ENCODE measurements at places on chromosomes 1 and 21.

- DNase-seq: no peak
Observed at GRCh38 chr1:31843506-31843905, 27.7 kb upstream of the SPOCD1 start.

DNA sequence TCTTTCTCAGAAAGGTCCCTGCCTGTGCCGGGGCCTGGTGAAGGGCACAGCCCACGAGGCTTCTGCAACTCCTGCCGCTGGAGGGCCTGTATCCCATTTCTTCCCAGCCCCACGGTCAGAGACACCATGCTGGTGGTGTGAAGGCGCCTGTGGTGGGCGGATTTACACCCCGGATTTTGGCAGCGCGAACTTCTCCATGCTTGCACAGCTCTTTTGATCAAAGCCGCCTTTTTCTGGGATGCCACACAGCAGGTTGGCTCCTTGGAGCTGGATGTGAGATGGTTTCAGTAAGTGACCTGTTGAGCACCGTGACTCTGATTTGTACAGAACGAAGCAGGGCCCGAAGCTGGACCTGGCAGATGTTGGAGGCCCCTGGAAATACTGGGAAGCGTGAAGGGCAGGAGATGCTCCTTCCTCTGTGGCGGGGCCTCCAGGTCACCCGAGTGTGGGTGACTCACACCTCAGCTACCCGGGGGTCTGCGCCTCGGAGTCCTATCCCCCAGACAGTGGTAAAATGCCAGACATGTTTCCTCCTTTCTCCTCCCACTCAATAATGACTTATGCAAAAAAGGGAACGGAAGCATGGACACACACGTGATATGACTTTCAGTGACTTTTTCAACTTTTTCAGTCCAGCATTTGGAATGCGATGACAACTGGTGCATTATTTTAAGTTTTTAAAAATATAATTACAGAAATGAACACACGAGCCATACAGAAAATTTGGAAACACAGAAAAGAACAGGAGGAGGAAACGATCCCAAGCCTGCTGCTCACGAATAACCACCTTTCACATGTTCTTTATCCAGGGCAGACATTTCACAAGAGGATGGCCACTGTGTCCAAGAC is 9.0 kb downstream of the UMODL1 start:
- no peak for DNase-seq

GRCh38 chr1:183675883-183676585 is 22.9 kb upstream of the APOBEC4 start:
- no peak for DNase-seq

GRCh38 chr21:29753216-29753615 is 186.6 kb downstream of the GRIK1 start:
- no peak for DNase-seq

DNA sequence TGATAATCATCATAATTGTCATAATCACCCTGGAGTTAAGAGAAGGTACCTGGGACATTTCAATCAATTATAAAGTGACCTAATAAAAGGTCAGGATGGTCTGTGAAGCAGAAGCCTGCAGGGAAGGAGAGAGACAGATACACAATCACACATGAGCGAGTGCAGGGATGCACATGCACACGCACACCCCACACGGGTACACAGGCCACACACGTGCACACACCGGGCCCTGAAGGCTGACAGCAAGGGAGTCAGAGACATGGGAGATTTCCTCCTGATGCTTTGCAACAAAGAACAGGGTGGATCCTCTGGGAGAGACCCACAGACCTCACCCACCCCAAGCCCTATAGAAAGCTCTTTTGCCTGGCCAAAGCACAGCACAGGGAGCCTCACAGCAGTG is 82.3 kb upstream of the ZC3H12A start:
- DNase-seq: no peak

DNA sequence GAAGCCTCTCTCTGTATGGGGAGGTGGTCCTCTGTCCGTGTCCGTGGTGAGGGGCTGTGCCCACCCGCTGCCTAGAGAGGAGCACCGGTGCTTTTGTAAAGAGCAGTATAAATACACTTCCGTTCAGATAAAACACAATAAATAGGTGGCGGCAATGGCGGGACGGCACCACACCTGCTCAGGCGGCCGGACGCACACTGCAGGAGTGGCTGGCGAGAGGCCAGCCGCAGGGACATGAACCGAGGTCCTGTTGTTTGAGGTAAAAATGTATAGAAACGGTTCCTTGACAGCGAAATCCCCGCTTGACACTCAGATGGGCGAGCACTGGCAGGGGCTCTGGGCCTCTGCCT is 40.8 kb downstream of the KRTAP10-1 start:
- DNase-seq: no peak

DNA sequence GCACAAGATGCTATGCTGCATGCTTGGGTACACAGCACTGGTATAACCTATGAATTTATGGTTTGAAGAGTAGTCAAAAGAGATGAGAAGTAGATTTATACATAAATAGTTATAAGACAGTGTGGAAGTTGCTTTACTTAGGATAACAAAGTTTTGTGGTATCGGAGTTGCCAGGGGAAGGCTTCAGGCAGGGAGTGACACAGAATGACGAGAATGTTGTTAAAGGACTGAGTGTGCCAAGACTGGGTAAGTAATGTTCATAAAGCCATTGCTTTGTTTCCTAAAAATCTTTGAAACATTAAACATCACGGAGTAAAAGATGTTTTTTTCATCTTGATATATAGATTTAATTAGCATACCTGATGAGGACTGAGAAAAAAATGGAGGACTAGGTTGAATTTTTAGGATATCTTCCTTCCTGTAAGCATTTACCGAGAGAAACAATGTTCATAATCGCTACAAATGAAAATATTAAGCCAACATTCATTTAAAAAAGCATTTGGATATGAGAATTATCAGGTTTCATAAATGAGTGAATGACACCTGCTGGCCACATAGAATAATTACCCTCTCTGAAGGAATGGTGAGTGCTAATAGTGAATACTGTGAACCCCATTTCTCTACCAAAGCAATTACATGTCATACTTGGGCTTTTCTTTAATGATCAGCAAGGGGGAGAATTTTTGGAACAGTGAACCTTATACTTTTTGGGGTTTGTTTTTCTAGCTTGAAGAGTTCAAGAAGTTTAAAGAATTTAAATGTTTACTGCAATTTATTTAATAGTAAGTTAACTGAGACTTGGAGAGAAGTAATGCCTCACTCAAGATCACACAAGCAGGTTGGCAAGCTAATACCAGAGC is 28.4 kb downstream of the EXTL2 start:
- DNase-seq: no peak

DNA sequence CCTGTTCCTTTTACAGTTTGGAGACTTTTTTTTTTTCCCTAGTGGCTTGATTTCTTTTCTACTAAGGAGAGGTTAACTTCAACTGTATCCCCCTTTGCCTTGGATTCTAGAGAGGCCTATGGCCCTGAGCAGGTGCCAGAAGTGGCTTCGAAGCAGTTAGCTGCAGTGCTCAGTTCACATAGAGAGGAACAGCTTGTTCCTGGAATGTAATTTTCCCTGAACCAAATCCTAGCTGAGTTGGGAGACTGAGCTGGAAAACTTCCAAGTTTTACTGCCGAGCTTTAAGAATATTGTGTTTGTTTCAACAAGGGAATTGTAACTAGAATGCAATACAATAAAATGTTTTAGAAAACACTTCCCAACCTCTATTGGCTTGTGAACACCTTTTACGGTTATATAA is 17.5 kb downstream of the RD3 start:
- no peak for DNase-seq

DNA sequence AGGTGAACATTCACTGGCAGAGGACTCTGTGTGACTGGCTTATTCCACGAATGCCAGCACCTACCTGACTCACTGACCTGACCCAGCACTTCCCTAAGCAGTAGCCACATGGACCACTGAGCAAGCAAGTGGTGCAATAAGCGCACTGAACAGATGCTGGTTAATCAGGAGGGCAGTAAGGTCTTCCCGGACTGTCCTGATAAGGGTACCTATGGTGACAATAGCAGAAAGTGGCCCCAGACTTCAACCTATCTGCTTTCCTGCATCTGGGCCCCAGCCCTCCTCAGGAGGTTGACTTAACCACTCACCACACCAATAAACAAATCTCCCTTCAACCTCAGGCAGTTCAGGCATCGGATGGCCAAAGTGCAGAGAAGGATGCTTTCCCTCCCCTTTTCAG is 65.7 kb downstream of the SETD4 start:
- no peak for DNase-seq

DNA sequence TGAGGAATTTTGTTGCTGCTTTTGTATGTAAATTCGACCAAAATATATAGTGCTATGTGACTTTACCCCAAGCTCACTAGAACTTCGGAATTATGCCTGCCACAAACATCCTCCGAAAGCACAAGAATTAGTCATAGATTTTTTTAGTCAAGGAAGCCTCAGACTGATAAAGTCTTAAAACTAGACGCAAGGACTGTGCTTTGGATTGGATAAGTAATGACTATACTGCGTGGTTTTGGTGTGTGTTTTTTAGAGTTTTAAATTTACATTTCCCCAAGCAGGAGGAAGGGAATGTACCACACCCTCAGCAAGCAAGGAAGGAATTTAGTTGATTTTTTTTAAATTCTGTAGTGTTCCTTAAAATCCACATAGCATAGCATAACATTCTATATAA is 10.3 kb downstream of the WLS start:
- no peak for DNase-seq

GRCh38 chr1:193338194-193338593 is 151.8 kb upstream of the B3GALT2 start:
- DNase-seq: no peak

DNA sequence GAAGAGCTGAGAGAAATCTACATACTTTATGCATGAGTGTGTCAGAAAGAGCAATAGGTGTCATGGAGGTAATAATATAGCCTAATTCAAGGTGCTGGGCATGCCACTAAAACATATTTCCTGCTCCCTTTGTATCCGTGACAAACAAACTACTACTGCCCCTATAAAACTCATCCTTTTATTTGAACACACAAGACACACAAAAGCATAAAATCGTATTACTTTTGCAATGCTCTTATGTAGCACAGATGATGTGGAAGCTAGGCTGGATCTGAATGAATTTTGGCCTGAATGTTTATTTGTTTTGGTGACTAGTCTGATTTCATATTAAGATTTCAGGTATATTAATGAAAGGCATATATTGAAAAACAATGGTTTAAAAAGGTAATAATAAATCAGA is 239.3 kb upstream of the NEGR1 start:
- no peak for DNase-seq

DNA sequence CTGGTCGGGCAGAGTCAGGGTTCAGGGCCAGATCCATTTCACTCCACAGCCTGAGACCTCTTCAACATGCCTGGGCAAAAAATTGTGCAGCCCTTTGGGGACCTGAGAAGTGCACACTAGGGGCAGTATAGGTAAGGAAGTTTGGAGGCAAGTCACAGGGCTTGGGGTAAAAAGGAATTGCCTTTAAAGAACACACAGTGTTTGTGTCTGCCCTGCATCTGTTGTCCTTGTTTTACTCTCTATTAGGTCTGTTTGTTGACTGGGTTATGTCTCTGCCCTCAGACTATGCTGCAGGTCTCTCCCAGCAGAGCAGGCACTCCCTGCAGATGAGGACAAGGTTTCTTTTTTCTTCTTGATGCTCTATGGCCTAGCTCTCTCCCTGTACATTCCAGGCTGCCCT is 22.0 kb downstream of the LDLRAD2 start:
- DNase-seq: no peak

- DNase-seq: no peak
Observed at GRCh38 chr1:234921266-234922062, 207.2 kb downstream of the TOMM20 start.

DNA sequence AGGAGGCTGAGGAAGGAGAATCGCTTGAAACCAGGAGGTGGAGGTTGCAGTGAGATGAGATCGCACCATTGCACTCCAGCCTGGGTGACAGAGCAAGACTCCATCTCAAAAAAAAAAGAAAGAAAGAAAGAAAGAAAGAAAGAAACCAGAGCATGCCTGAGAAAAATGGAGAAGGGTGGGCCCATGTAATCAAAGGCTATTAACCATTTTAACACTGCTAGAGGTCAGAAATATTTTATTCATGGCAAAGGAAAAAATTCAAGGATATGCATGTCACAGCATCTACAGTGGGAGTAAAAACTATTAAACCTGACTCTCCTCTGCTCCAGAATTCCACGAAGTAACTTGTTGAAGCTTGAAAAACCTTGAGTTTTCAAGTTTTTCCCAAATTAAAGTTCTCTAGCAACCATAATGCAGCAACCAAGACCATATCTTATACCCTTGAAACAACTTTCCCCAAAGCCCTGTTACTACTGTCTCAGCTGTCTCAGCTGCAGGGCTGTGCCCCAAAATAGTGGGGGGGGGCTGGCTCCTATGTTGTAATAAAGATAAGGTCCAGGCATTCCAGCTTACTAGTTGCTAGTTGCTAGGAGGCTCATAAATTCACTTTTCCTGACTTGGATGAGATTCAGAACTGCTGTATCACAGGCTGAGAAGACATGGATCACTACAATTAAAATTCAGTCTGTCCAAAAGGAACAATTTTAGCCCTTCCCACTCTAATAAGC is 112.9 kb upstream of the SOD1 start:
- no peak for DNase-seq

GRCh38 chr1:229848752-229849677 is 218.0 kb upstream of the GALNT2 start:
- no peak for DNase-seq

GRCh38 chr1:63320022-63320721 is 2.2 kb upstream of the FOXD3 start:
- no peak for DNase-seq

DNA sequence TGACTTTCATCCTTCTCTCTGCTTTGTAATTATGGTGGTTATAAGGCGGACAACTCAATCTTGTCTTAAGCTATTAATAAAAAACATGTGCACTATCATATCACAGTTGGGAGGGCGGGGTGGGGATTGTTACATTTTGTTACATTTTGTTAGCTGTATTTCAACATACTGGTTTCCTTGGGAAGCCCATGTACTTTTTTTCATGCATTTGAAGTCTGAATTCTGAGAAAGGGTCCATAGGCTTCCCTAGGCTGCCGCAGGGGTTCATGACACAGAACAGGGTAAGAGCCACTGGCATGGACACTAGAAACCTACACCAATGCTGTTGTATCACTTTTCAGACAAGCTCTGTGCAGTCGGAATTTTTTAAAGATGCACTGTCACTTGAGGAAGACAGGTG is 178.8 kb downstream of the ETS2 start:
- DNase-seq: no peak

DNA sequence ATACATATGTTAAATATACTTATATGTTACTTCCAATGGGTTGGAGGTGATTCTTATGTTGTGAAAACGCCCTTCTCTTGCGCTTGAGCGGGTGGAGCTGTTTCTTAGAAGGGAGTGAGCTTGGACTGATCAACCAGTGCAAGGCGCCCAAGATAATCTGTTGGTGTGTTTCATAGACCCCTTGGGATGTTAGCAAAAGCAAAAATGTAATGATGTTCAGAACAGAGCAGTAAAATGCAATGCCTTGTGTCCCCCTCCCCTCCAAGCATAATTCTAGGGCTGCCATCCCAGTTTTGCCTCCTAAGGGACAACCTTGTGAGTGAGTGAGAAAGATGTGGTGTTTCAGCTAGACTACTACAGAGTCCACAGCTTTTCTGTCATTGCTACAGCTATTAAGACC is 6.2 kb upstream of the CD34 start:
- DNase-seq: no peak

Measured in stimulated activated CD4-positive, alpha-beta T cell treated with anti-CD3 and anti-CD28 coated beads, Interleukin-4, amount 100 ng/mL, for 24 hours (primary cell).